Ecto neural progenitor cell (in vitro differentiated cells): ENCODE measurements at places on chromosomes 2 and 18.

DNA sequence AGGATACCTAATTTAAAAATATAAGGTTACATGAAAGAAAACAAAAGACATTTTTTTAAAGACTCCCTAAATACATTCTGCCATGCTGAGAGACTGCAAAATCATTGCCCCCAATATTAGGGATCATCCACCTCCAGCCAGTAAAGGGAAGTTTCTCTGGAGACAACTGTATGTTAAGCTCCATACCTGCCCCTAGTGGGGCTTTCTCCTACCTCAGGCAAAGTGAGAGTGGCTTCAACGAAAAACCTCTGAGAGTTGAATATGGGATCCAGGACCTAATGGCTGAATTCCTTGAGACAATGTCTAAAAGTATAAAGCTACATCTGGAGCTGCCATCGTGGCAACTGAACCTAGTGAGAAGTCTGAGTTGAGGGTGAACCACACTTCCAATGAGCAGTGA, 248.1 kb upstream of the FIGN start:
- DNase-seq = no peak

- DNase-seq = no peak
Observed at GRCh38 chr18:55787536-55788073, 199.6 kb upstream of the TCF4 start.

DNA sequence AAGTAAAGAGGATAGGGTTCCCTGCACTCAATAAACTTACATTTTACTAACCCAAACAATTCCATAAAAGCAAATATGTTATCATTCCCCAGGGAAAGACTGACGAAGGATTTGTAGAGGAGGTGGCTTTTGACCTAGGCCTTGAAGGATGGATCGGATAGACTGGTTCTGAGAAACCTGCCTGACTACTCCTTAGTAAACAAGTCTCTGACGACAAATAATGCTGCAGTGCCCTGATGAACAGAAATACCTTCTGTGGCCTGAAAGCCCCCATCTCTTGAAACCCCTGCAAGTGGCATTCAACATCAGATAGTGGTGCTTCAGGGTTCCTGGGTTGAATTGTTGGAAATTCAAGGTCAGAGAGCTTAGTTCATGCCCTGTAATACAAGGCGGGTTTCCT, 19.2 kb downstream of the PRKCE start:
- no peak for DNase-seq

- no peak for DNase-seq
Observed at GRCh38 chr2:194661431-194661830, 995.6 kb upstream of the SLC39A10 start.

GRCh38 chr18:64854112-64854511, 705.2 kb upstream of the LINC00305 start:
- DNase-seq = no peak

DNA sequence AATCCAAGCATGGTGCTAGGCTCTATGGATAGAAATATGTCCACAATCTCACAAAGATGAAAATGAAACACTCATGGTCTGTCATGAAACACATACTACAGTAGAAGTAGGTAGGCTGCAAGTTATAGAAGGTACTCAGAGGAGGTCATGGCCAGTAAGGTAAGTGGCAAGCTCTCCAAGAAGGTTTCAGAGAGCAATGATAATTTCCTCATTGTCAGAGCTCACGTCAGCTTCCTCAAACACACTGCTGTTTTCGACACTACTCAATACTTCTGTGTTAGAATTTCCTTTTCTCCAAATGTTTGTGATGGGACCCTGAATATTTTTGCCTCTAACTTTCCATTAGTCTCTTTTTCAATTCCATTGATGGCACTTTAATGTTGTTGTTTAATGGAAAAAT, 25.5 kb downstream of the CCDC141 start:
- DNase-seq = no peak

GRCh38 chr2:207746131-207746530, 23.6 kb downstream of the FZD5 start:
- DNase-seq = no peak

GRCh38 chr2:12796657-12797056, 79.9 kb downstream of the TRIB2 start:
- DNase-seq = peak; percentile 47

- DNase-seq = no peak
Observed at GRCh38 chr2:69817729-69818501, 11.5 kb upstream of the GMCL1 start.

GRCh38 chr2:139645617-139646016, 865.4 kb upstream of the NXPH2 start:
- DNase-seq = no peak

DNA sequence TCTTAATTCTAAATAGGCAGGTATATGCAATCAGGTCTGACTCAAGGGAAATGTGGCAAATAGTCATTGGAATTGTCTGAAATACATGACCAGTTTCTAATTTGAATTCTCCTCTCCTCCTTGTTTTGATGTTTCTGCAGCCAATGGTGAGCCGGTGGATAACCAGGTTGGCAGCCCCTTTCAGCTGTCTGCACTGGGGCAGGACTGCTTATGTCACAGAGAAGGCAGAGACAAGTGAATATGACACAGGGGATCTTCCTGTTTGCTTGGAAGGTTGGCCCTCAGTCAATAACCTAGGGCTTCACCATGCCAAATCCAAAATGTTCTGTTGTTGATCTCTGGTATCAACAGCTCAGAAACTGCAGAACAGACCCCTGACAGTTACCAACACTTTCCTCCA, 12.1 kb downstream of the MYT1L start:
- no peak for DNase-seq

DNA sequence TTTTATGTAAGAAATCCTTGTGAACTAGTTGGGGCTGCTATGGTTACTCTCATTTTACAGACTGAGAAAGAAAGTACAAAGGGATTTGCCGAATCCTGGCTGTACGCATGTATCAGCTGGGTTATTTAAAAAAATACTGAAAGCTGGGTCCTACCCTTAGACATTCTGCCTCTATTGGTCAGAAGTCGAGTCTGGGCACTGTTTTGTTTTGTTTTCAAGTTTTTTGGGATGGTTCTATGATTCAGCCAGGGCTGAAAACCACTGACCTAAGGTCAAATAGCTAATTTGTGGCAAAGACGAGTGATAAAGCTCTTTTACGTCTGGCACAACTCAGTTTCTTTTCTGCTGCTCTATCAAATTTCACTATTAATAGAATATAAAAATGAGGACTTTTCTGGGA, 5.9 kb upstream of the SLC8A1 start:
- no peak for DNase-seq

GRCh38 chr2:188474316-188474715, 182.6 kb downstream of the GULP1 start:
- DNase-seq = no peak

DNA sequence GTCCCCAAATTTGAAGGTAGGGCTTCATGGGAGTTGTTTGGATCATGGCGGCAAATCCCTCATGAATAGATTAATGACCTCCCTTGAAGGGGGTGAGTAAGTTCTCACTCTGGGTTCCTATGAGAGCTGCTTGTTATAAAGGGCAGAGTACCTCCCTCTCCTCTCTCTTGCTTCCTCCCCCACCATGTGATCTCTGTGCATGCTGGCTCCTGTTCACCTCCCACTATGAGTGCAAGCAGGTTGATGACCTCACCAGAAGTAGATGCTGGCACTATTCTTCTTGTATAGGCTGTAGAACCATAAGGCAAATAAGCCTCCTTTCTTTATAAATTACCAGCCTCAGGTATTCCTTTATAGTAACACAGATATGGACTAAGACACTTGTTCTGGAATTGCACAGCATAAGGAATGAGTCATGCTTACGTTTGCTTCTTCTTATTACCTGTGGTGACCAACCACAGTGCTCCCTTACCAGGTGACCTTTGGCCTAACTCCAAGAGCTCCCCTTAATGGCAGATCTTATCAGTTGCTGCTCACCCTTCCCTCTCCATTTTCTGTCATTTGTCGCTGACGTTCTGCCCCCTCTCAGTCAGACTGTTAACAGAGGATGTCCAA, 559.5 kb upstream of the GCFC2 start:
- DNase-seq = no peak

DNA sequence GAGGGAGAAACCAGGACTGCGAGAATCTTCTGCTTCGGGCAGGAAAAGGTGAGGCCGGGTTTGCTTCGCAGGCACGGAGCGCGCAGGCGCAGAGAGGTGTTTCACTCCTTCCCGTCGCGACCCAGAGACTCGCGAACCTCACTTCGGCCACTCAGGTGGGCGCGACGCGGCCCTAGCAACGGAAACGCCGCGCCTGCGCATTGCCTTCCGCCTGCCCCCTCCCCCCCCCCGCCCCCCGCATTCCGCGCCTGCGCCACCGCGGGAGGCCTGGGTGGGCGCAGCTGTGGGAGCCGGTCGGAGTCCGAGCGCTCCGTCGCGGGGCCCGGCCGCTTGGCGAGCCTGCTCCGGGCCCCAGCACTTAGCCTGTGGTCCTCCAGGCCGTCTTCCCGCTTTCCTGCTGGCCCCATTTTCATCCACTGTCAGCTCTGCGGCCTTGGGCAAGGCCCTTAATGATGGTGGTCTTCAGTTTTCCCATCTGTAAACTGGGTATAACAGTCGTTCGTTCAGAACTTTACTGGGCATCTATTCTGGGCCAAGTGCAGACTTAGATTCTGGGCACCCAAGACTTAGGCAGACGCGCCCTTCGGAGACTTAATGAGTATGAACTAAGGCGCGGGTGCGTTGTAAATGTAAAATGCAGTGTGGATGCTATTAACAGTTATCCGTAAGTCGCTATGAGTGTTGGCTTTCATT, 62.1 kb upstream of the ACKR3 start:
- DNase-seq = peak; percentile 77

DNA sequence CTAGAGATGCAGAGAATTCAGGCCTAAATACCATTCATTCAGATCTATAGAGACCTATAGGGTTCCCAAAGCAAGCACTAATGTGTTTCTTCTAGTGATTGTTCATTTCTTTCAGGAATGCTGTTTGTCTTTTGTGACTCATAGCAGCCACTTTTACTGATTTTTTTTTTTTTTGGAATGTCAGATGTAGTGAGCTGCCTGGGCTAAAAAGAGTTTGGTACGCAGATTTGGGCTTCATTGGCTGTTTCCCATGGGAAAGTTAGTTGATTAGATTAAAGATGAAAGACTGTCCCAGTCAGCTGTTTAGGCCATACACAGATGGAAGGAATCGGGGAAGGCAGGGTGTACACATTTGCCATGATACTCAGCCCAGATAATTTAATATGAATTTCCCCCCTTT, 87.6 kb downstream of the CDC42EP3 start:
- no peak for DNase-seq
